ENCODE measurements at places on chromosomes 6 and 20. TPM values are rescaled to one million over a fixed set of nuclear protein-coding genes. Genes with fewer than 3 reads are reported as not detected.

DNA sequence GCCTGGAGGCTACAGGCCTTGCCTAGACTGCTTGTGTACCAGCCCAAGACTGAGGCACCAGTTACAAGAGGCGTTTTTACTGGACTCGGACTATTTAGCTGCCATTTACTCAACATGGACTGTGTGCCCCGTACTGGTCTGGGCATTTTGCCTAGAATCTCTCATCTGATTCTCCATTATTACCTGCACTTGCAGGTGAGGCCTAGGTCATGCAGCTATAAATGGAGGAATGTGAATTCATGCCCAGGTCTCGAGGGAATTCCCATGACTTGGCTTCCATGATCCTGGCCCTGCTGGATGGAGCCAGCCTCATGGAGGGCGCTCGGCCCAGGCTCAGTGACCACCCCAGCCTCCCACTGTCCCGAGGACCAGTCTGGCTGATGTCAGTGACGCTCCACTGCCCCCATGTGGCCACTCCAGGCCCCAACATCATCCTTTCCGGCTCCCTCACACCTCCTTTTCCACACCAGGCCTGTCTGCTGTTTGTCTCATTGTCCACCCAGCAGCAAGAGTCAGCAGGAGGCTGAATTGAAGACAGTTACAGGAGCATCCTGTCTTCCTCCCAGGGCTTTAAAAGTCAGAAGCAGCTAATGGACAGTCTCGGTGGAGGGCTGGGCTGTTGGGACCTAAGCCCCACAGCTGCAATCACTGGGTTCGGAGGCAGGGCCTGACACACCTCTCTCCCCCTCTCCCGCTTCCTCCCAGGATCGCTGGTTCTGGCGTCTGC, 8.7 kb downstream of the MMP24OS start:
- no peak for DNase-seq

DNA sequence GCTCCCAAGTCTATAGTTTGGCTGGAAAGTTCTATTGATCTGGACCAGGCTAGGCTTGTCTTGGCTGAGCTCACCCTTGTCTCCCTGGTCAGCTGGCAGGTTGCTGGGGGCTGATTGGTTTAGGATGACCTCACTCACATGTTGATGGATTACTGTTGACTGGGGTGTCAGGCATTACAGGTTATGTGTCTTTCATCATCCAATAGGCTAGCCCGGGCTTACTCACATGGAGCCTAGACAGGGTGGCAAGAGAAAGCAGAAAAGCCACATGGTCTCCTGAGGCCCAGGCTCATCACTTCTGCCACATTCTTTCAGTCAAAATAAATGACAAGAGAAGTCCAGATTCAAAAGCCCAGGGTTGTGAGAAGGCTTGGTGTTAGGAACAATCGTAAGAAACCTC, 103.5 kb downstream of the BFSP1 start:
- DNase-seq: no peak

DNA sequence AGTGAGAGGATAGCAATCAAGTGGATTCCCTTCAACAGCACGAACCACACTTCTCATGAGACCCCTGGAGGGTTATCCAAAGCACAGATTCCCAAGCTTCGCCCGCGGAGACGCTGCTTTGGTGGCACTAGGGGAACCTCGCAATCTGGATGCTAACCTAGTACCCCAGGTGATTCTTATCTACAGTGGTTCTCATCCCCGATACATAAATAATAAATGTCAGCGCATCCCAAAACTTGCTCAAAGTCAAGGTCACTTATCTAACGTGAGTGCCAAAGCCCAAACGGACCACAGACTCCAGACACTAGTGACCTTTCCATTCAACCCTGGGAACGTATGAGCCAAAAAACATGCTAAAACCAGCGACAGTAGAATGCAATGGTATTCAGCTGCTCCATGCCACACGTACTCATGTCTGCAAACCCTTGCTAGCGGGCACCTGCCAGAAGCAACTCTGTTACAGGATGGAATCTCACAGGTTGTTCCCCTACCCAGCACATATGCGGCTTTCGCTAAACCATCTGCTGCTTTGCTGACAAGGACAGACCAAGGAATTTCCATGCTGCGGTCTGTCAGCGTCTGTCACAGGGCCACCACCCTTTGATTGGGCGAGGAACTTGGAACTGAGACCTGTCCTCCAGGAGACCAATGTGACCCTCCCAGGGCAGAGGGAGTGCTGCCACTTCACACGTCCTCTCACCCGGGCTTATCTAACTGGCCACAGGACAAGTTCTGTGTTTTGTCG, 16.8 kb downstream of the MYLK4 start:
- DNase-seq: no peak

- no peak for DNase-seq
These were observed 101.1 kb downstream of the ISM1 start for GRCh38 chr20:13322198-13322597.

DNA sequence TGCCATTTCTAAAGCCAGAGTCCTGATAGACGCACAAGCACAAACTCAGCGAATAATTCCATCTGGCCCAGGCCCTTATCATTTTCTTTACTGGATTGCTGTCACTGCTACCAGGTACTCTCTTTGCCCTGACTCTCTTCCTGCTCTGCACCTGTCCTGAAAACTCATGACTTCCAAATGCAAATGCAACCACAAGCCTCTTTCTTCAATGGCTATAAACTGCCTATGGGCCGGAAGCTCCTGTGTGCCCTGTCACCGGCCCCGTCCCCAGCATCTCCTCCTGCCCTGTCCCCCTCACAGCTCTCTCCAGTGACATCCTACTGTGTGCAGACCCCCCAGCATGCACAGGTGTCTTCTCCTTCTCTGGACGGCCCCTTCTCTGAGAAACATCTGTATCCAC, 302.6 kb downstream of the GMDS start:
- DNase-seq: no peak

- no peak for DNase-seq
These were observed 75.2 kb upstream of the IYD start for GRCh38 chr6:150293423-150294173.

ARMH2 gene
- not detected for total RNA-seq

DNA sequence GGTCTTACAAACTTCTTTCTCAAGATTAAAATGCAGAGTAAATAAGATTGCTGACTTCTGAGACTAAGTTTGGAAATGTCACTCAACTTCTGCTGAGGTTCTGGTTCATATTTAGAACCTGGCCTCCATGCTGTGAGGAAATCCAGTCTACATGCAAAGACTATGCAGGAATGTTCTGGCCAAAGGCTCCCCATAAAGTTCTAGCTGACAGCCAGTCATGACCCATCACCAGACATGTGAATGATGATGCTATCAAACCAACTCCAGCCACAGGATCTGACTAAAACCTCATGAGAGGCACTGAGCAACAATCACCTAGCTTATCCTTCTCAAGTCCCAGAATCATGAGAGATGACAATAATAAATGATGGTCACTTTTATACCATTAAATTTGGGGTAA, 935.1 kb upstream of the MAP3K7 start:
- no peak for DNase-seq

Measured in left lung (tissue), 14 donors.